ENCODE measurements at places on chromosomes 12 and 14.

DNA sequence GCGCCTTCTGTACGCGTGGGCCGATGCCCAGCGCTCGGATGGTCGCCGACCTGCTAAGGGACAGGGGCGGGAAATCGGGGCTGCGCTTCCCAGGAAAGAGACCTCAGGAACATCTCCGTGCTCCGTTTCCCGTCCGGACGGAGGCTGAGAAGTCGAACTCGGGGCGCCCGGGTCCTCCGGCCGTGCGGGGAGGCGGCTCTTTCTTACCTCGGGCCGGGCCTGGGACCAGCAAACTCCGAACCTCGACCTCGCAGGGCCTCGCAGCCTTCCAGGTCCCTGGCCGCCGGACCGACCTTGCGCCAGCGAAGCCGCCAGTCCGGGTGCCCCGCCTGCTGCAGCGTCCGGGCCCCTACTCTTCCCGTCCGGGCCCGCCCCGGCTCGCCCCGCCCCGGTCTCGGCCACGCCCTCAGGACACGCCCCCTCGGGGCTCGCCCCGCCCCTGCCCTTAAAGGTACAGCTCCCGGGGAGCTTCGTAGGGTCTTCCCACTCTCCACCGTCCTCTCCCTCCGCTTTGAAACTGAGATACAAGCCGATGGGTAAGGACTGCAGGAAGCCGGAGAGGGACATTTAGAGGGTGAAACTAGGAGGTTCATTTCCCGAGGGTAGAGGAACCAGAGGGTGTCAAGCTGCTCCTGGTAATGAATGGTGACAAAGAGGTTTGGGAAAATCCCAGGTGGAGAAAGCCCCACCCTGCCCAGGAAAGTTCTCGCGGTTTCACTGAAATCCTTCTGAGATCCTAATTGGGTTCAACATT, at the start of gene SLC8B1:
Gene SLC8B1, minus strand, starts transcription at position 324 of the 754 bp plus-strand sequence. CDS start 2,231 bp downstream, outside the sequence.
- peak; percentile 90 for DNase-seq

DNA sequence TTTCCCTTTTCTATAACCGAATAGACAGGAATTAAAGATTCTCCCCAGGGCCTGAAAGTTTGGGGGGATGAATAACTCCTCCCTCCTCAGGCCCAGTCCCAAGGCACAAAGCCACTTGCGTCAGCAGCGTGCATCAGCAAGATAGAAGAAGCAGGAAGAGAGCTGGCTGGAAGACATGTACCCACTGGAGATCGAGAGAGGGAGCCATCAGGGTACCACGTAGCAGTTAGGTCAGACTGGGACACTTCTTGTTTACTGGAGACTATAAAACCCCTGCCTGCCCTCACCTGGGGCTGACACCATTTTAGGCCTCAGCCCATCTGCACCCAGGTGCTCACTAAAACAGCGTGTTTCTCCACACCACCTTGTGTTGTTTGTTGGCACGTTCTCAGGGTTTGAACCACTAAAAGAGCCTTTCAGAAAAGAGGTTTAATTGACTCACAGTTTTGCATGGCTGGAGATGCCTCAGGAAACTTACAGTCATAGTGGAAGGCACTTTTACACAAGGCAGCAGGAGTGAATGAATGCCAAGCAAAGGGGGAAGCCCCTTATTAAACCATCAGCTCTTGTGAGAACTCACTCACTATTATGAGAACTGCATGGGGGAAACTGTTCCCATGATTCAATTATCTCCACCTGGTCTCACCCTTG, 93.2 kb downstream of the TMTC3 start:
- no peak for DNase-seq

GRCh38 chr12:14956024-14956891, 5.1 kb downstream of the ARHGDIB start:
- no peak for DNase-seq

GRCh38 chr14:57818511-57818910, 47.4 kb downstream of the SLC35F4 start:
- DNase-seq = no peak

- no peak for DNase-seq
Measured at GRCh38 chr12:93808169-93808899, 131.2 kb downstream of the CRADD start.

DNA sequence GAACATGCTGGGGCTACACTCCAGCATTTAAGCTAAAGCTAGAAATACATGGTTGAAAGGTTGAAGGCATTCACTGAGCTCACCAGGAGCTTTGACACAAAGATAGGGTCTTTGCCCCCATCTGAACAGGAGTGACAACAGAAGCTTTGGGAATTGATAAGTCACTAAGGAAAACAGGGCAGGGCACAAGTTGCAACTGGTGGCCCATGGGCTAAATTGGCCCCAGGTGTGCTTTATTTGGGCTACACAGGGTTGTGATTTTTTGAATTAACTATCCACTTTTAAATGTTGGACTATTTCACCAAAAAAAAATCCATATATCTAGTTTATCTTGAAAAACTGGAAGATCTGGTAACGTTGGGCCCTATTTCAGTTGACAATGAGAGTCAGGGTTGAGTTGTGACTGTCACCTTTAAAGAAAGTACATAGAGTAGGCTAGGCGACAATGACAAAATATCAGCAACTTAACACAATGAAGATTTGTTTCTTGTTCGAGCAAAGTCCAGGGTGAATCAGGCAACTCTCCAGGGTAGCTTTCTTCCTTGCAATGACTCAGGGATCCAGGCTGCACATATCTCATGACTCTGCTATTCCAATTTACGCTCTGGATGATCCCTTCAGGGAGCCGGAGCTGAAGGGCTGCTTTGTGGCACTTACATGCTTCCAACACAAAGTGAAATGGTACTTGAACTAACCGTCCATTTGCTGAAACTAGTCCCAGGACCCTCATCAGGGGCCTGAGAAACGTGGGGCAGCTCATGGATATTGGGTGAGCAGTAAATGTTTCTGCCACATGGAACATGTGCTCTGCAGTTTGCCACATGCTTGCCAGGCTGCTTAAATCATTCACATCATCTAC, 13.3 kb upstream of the EIF4B start:
- DNase-seq = no peak

GRCh38 chr12:5912011-5912410, 33.0 kb downstream of the ANO2 start:
- no peak for DNase-seq

DNA sequence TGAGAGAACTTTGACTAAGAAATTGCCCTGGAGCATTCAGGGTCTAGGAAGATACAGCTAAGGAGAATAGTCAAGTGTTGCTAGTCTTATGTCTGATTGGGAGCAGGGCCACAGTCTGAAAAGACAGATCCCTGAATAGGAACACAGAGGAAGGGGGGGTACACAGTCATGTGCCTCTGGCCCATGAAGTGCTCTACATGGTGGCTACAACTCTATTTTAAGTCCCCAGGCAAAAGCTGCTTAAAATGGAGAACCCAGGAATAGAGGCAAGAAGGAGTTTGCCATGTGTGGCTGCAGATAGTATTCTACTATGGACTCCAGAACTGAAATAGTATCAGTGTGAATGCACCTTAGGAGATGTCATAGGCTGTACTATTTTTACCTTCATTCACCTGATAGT, 118.0 kb upstream of the NPAS3 start:
- no peak for DNase-seq

- DNase-seq = no peak
Measured at GRCh38 chr12:49899286-49899843, 4.3 kb downstream of the FAIM2 start.

Measured in stimulated activated CD4-positive, alpha-beta T cell treated with anti-CD3 and anti-CD28 coated beads, Interleukin-12 subunit alpha, Interleukin-12 subunit beta, amount 100 ng/mL, for 4 hours (primary cell).